ENCODE measurements at places on chromosomes 7 and 10. TPM values are rescaled to one million over a fixed set of nuclear protein-coding genes. Genes with fewer than 3 reads are reported as not detected.
A peak's percentile ranks its signal among the peaks of the same experiment; 100 is the strongest.

DNA sequence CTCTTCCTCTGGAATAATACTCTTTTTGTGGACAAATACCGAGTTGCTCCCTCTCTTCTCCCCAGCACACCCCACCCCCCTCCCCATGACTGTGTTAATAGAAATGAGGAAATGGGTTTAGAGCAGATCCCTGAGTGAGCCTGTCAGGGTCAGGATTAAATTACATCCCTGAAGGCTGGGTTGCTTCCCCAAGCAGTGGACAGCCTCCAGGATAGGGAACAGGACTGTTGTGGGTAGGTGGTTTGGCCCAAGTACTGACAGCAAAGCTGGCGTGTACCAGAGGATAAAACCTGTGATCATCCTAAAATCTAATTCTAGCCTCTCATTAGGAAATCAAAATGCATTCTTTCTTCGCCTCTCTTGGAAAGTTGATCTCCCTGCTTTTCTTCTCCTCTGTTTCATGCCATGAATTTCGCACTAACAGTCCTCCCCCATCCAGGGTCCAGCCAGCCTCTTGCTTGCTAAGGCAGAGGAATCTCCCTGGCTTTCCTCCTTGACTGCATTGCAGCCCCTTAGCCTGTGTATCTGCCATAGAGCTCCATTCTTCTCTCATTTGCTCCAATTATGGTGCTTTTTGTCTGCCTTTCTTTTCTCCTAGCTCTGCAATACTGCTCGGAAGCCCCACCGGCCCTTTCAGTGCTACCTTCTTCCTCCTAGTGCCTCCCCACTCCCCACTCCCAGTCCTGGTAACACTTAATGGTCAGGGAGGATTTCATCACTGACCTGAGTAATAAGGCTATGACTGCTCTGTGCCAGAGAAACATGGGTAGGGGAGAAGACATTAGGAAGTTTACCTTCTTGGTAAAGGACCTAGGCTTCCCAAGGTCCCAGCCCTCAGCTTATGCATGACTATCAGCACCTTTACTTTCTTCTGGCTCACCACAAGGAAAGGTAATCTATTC is 8.4 kb downstream of the LRRC4 start:
- DNase-seq, result no peak

MEPCE gene
- total RNA-seq, result 53.0 TPM

DNA sequence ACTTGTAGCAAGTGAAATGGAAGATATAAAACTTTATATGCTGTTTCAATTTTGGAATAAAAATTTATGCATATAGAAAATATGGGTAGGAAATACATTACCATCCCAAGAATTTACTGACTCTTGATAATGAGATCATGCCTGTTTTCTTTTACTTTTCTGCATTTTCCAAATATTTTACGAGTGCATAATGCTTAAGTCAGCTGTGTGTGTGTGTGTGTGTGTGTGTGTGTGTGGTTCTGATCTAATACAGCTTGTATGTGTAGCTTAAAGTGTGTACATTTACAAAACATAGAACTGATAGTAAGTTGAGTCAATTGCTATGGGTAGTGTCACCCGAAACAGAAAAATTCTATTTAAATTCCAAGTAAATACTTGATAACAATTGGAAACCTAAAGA is 315.9 kb upstream of the LRRN3 start:
- DNase-seq, result no peak

DNA sequence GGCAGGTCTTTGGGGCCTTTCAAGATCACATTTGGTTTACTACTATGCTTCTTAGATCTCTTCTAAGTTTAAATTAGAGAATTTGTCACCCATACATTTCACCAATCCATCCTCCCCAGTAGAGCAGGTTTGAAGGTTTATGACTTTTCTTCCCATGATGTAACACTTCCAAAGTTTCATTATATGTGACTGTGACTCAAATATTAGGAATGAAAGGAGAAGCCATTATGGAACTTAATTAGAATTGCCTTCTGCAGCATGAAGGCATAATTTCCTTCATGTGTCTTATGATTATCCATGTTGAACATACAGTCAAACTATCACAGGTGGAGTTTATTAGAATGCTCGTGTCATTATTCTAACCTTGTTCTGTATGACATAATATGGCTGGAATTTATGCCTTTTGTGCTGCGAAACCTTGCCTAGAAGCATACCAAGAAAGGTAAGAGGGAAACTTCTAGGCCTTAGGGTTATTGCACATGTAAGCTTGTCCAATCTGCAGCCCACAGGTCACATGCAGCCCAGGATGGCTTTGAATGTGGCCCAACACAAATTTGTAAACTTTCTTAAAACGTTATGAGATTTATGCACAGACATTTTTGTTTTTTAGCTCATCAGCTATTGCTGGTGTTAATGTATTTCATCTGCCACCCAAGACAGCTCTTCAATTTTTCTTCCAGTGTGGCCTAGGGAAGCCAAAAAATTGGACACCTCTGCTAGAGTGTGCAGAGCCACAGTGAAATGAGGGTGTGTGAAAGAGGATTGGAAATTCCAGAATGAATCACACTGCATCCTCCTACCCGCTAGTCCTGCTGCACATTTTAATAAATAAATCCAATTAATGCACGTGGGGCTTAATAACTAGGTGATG is 133.6 kb downstream of the TMEM26 start:
- no peak for DNase-seq

- DNase-seq, result no peak
Measured at GRCh38 chr10:127307338-127307737, 110.9 kb upstream of the INSYN2A start.

DNA sequence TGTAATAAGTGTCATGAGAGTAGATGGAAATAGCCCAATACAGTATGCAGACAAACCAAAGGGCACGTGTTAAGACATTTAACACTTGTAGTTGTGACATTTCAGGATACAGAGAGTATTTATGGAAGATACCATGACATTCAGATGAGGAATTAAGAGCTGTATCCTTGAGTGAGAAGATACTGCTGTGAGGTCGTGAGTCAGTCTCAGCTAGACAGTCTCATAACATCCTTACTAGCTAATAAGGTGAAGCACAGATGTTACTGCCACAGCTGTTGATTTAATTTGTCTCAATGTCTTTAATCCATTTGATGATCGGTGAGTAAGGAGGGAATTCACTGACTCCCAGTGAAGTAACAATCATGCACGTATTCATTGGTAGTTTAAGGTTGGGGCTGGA is 288.0 kb upstream of the AKR1E2 start:
- DNase-seq, result no peak

- peak; percentile 74 for DNase-seq
Measured at GRCh38 chr10:45418849-45419675, 45.0 kb downstream of the ALOX5 start.

LRRC18 gene
- total RNA-seq, result not detected

GRCh38 chr7:1535100-1535458 is 4.6 kb downstream of the MAFK start:
- no peak for DNase-seq

DGKI gene
- total RNA-seq, result 16.8 TPM

LLCFC1 gene
- not detected for total RNA-seq

GRCh38 chr10:32403091-32403490 is 42.8 kb upstream of the CCDC7 start:
- no peak for DNase-seq

RAMP3 gene
- 0.50 TPM for total RNA-seq

DNA sequence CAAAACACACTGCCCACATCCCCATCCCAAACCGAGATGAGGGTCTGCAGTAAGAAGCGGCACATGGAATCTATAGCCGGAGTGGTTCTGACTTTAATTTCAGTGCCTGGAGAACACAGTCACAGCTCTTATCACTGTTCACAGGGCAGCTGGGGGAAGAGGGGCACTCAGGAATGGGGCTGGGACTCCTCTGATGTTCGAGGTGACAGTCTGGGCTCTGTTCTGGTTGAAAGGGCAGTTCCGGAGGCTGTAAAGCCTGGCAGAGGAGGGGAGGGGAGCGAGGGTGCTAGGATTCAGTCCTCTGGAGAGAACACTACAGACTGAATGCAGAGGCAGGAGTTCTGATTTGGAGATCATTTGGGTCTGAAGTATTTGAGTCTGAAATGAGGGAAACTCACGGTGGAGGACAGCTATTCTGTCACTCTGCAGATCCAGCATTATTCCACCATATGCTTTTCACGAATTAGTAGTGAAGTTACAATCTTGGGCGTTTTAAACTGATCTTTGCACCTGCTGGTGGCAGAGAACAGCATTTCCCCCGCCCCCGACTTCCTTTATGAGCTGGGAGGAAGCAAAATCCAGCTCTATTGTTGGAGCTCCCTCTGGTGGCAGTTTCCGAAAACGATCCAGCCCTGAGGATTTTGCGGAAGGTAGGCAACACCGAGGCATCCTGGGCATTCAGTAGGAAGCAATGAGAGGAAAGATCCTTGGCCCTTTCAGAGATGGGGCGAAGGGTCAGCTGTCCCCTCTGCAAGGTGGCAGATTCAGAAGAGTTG is 22.7 kb upstream of the KCNK18 start:
- DNase-seq, result peak; percentile 85

CFAP70 gene
- 1.2 TPM for total RNA-seq

CACNB2 gene
- not detected for total RNA-seq

DNA sequence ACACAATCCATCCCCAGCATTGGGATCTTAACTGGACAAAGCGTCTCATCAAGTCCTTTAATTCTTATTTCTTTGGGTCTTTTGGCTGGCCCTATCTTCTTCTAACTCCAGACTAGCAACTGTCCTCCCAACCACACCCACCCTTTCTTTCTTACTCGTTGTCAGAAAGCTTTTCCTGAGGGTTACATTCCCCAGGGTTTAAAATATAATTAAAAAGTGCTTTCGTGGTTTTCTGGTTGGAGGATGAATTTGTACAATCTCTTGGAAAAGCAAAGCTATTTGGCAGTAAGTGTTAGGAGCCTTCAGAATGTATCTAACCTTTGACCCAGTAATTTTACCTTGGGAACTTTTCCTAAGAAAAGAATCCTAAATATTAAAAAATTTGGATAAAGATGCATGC is 10.4 kb upstream of the ITGB8 start:
- DNase-seq, result no peak

GIMAP7 gene
- 79.9 TPM for total RNA-seq

- no peak for DNase-seq
Measured at GRCh38 chr7:84271543-84271942, 77.0 kb upstream of the SEMA3A start.

- DNase-seq, result no peak
Measured at GRCh38 chr7:22251281-22251680, 105.7 kb downstream of the RAPGEF5 start.

LHPP gene
- total RNA-seq, result 12.5 TPM

GRCh38 chr10:9342885-9343570 is 1288.5 kb downstream of the GATA3 start:
- DNase-seq, result no peak

DNA sequence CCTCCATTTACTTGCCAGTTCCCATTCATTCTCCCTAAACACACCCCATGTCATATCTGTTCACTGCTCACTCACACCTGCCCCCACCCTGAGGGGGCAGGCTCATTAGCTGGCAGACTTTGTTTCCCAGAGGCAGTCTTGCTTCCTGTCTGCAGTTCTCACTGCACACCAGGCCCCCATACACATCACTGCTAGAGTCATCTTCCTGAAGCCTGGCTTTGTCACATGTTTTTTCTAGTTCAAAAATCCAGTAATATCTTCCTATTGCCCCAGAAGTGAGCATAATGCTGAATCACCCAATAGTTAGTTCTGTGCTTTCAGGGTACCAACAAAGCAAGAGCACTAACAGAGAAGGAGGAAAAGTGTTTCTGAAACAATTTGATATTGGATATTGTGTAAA is 1.9 kb downstream of the LRRC72 start:
- DNase-seq, result no peak

DNA sequence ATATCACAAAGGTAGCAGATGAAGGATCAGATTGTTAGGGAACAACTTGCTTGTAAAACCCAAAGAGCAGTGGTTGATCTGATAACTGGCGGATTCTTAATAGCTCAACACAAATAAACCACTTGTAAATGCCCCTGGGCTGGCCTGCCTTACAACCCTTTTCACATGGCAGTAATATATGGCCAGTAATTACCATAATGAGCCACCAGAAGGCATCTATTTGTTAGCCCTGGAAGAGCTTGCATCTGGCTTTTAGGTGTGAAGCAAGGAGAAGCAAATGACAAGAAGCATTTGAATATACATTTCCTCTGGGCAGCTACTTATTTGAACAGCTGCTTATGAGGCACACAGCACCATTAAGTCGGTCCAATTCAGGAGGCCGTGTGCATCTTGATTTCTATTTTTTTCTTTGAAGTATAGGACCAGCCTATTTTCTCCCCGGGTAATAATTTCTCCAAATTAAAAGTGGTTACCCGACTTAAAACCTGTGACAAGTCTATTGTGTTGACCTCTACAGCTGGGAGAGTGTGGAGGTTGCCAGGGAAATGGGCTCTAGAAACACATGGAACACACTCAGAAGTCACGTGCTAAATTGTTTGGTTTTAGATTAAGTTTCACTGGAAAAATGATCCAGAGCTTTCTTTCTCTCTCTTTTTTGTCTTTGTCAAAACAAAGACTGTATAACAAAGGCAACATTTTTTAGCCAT is 113.4 kb downstream of the SEM1 start:
- DNase-seq, result no peak

GRCh38 chr7:115549910-115550309 is 480.7 kb downstream of the TFEC start:
- no peak for DNase-seq

GRCh38 chr7:1665549-1666316 is 4.3 kb upstream of the ELFN1 start:
- no peak for DNase-seq

DNA sequence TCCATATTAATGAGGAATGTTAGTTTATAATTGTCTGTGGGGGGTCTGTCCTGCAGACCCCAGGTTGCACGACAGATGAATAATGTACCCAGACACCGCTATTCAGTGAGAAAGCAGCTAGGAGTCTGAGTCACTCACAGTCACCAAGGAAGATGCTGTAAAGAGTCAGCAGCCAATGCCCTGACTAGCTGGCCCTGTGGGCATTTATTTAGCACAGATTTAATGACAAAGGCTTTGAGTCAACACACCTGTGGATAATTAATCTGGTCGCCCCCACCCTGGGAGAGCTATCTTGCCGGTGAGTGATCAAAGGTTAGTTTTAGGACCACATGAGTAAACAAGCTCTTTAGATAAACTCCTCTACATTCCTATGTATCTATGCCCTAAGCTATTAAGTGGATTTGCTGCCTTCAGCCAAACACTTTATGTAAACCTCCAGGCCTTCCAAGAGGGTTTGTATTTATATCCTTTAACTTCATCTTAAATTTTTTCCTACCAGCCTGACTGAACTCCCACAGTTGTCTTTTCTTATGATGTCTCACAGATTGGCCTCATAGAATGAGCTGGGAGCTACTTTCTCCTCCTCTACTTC is 180.0 kb upstream of the ADCY1 start:
- DNase-seq, result no peak

Measured in activated naive CD4-positive, alpha-beta T cell treated with anti-CD3 and anti-CD28 coated beads, Interleukin-2, amount 50 U/mL, for 72 hours (primary cell).